Activated naive CD4-positive, alpha-beta T cell treated with anti-CD3 and anti-CD28 coated beads, Interleukin-2, amount 10 ng/mL, durations not matched to agents 7 days and 5 days (primary cell): ENCODE measurements at places on chromosomes 4 and X.

DNA sequence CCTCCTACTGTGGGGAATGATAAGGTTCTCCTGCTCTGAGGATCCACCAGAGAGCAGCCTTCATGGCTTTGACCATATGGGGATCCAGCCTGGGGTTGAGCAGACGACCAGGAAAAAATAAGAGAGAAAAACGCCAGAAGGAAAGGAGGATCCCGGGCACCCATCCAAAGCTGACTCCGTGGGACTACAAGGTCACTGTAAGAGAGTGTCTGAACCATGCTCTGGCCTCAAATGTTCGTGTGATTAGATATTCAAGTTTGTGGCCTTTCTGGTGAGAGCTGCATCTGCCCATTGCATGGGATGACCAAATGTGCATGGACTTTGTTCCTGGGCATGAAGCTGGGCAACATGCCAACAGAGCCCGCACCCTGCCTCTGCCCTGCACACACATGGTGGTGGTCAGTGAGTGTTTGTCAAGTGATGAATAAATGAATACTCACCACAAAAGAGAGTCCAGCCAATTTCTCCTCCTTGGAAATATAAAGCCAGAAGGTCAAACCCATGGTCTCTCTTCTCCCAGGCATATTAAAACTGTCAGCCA, 346.0 kb upstream of the GATB start:
- no peak overlapping the region for H3K27ac ChIP-seq
- no peak for DNase-seq
- H3K36me3 ChIP-seq = peaks cover 25% of the 10 kb centered on the region
- peaks cover 76% of the 10 kb centered on the region for H3K4me1 ChIP-seq
- H3K4me3 ChIP-seq = no peak overlapping the region

DNA sequence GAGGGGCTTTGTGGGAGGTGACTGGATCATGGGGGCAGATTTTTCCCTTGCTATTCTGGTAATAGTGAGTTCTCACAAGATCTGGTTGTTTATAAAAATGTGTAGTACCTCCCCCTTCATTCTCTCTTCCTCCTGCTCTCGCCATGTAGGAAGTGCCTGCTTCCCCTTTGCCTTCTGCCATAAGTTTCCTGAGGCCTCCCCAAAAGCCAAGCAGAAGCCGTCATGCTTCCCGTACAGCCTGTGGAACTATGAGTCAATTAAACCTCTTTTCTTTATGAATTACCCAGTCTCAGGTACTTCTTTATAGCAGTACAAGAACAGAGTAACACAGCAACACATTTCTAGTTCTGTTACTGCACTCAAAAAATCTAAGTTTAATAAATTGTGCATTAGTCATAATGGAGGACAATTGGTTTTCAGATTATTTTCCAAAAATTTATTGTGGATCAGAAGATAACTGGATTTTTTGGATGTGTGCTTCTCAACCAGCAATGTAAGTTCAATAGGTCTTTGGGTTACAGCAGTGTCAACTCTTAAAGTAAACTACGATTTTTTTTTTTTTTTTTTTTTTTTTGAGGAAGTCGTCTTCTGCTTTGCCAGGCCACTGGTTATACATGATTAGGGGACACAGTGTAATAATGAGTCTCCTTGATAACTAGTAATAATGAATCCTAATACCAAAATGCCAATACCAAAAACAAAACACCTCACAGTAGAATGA, 69.9 kb downstream of the CHIC2 start:
- peaks cover 1% of the 10 kb centered on the region for H3K36me3 ChIP-seq
- H3K27me3 ChIP-seq = no peaks in the 10 kb centered on the region
- H3K4me1 ChIP-seq = no peaks in the 10 kb centered on the region
- DNase-seq = no peak

- no peaks in the 10 kb centered on the region for H3K4me1 ChIP-seq
- H3K27me3 ChIP-seq = no peaks in the 10 kb centered on the region
- H3K36me3 ChIP-seq = no peaks in the 10 kb centered on the region
- H3K4me3 ChIP-seq = no peak overlapping the region
- no peak for DNase-seq
These were observed 110.4 kb upstream of the EDNRA start for GRCh38 chr4:147370473-147370872.

DNA sequence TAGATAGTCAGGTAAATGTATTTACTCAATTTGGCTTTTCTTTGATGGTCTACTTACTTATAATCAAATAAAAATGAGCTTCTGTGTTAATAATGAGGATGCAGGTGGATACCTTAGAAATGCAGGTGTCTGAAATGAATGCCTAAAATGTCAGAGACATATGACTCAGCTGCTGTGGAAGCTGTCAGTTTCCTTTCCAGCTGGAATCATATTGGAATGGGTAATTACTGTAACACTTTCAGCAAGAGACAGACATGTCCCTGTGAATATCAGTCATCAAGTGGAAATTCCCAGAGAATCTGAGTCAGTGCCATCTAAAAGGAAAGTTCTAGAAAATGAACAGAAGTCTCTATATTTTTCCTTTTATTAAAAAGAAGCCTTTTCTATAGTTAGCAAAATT, 783.0 kb upstream of the AADAT start:
- no peak overlapping the region for H3K4me3 ChIP-seq
- H3K4me1 ChIP-seq = no peaks in the 10 kb centered on the region
- no peak for DNase-seq
- H3K36me3 ChIP-seq = no peaks in the 10 kb centered on the region
- H3K27ac ChIP-seq = no peak overlapping the region
- H3K27me3 ChIP-seq = no peaks in the 10 kb centered on the region

DNA sequence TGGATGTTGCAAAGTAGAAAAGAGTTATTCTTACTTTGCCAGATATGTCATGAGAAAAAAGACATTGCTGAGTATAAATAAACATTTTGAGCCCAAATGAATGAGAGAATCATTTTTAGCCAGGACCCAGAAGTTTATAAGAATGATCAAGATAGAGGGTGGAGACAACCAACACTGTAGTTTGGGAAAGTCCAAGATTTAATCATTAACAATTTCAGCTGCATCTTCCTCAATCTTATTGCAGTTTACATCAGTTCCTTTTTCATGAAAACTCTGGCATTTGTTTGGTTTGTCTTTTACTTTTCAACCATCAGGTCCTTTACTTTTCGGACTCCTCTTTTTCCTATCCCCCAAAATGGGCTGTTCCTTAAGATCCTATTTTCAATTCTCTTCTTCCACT, 645.9 kb downstream of the ANKRD50 start:
- no peak overlapping the region for H3K4me3 ChIP-seq
- no peaks in the 10 kb centered on the region for H3K4me1 ChIP-seq
- no peaks in the 10 kb centered on the region for H3K27me3 ChIP-seq
- no peak overlapping the region for H3K27ac ChIP-seq

DNA sequence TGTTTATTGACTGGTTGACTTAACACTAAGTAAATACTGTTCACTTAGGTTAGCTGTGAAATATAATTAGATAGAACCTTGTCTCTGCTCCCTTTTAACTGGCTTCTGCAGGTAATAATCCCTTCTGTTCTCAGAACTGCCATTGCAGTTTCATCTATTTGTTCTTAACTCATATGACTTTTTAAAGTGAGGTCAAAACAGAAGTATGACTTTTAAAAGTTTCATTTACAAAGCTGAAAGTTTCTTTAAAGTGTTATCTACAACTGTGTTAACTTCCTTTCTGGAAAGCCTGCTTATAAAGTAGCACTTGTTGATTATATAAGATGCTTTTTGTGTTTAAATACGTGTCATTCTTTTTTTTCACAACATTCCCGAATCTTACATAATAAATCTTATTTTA, 127.4 kb downstream of the TET2 start:
- no peak for DNase-seq
- H3K27me3 ChIP-seq = no peaks in the 10 kb centered on the region
- H3K4me1 ChIP-seq = peaks cover 30% of the 10 kb centered on the region
- H3K27ac ChIP-seq = no peak overlapping the region

GRCh38 chrX:138719396-138719795, 7.9 kb upstream of the FGF13 start:
- no peak overlapping the region for H3K27ac ChIP-seq
- H3K27me3 ChIP-seq = no peaks in the 10 kb centered on the region
- no peak overlapping the region for H3K4me3 ChIP-seq
- DNase-seq = no peak
- H3K36me3 ChIP-seq = no peaks in the 10 kb centered on the region

GRCh38 chr4:31360786-31361185, 640.6 kb downstream of the PCDH7 start:
- H3K4me3 ChIP-seq = no peak overlapping the region
- no peak overlapping the region for H3K27ac ChIP-seq
- H3K4me1 ChIP-seq = no peaks in the 10 kb centered on the region
- no peaks in the 10 kb centered on the region for H3K36me3 ChIP-seq
- no peaks in the 10 kb centered on the region for H3K27me3 ChIP-seq

DNA sequence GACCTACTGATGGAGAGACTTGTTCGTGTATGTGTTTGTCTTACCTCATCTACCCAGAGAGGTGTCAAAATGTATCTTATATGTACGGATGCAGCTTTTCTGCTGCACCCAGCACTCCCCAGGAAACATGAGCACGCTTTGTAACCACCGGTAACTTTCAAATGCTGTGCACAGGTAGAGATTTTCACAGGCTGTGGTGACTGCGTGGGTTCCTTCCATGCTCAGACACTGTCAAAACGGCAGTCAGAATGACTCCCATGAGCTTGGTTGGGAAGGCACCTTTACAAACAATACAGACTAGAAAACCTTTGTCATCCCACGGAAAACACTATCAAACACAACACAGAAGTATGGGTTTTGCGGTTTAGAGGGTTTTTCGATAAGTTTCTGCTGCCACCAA, 28.2 kb downstream of the F11 start:
- no peaks in the 10 kb centered on the region for H3K36me3 ChIP-seq
- no peak for DNase-seq
- H3K4me3 ChIP-seq = no peak overlapping the region
- peaks cover 17% of the 10 kb centered on the region for H3K27me3 ChIP-seq
- no peak overlapping the region for H3K27ac ChIP-seq
- H3K4me1 ChIP-seq = no peaks in the 10 kb centered on the region

GRCh38 chr4:42329421-42329820, 67.9 kb upstream of the SHISA3 start:
- no peak for DNase-seq
- no peaks in the 10 kb centered on the region for H3K36me3 ChIP-seq
- no peak overlapping the region for H3K27ac ChIP-seq
- H3K4me1 ChIP-seq = no peaks in the 10 kb centered on the region
- H3K4me3 ChIP-seq = no peak overlapping the region

GRCh38 chr4:649751-650310, 24.2 kb downstream of the ATP5ME start:
- DNase-seq = no peak
- peaks cover 28% of the 10 kb centered on the region for H3K27me3 ChIP-seq

GRCh38 chr4:6280365-6280996, 10.8 kb downstream of the WFS1 start:
- no peaks in the 10 kb centered on the region for H3K36me3 ChIP-seq
- peaks cover 13% of the 10 kb centered on the region for H3K4me1 ChIP-seq
- no peak overlapping the region for H3K27ac ChIP-seq
- no peak for DNase-seq
- H3K4me3 ChIP-seq = no peak overlapping the region

DNA sequence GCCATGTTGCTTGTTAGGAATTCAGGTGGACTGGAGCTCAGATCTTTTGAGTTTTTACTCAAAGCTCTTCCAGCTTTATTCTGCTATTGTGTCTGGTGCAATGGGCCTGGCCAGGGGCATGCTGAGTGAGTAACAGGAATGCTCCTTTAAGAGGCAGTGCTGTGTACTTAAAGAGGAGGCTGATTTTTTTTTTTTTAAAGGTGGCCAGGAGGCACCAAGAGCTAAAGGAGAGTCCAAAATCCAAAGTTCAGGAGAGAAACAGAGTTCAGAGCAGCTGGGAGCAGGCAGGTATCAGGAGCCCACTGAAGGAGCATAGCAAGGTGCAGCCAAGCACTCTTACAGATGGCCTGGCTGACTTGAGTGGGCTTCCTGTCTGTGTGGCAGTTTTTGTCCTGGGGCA, 178.7 kb downstream of the FMR1NB start:
- H3K4me3 ChIP-seq = no peak overlapping the region
- no peaks in the 10 kb centered on the region for H3K27me3 ChIP-seq
- H3K27ac ChIP-seq = no peak overlapping the region
- DNase-seq = no peak
- H3K4me1 ChIP-seq = no peaks in the 10 kb centered on the region

DNA sequence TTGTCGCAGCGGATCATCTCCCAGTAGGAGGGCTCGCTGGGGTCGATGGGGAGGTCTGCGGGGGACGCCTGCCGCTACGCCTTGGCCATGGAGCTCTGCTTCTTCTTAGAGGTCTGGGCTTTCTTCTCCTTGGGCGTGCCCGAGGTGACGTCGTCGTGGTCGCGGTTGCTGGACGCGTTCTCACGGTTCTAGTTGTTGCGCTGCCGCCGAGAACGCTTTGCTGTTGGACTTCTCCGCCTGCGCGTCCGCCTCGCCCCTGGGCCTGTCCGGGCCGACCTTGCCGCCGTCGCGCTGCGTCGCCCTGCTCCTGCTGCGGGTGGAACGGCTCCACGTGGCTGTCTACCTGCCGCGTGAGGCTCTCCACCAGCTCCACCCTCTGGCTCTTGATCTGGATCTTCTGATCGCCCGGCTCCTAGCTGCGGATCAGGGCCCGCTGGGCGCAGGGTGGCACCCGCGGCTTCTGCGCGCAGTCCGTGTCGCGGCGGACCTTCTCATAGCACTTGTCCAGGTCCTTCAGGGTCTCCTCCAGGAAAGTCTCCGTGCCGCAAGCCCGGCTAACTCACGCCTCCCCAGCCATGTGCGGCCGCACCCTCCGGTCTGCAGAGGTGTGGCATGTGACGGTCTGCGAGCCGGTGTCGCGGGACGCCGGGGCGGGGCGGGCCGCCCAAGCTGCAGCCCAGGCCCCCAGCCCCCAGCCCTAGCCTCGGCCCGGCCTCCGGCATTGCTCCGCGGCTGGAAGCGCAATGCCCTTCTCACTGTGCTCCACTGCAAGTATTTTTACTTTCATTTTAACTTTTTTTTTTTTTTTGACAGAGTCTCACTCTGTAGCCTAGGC, 40.5 kb upstream of the OGT start:
- peak overlapping the region; percentile 74 for H3K4me3 ChIP-seq
- DNase-seq = peak; percentile 63
- peak overlapping the region; percentile 78 for H3K27ac ChIP-seq
- peaks cover 1% of the 10 kb centered on the region for H3K36me3 ChIP-seq
- H3K4me1 ChIP-seq = peaks cover 15% of the 10 kb centered on the region

GRCh38 chr4:146032234-146032860, 93.7 kb upstream of the ZNF827 start:
- no peaks in the 10 kb centered on the region for H3K4me1 ChIP-seq
- H3K4me3 ChIP-seq = no peak overlapping the region
- H3K27ac ChIP-seq = no peak overlapping the region
- H3K36me3 ChIP-seq = no peaks in the 10 kb centered on the region
